ENCODE measurements at places on chromosomes 6 and 20.

- no peak for DNase-seq
These were observed 144.2 kb downstream of the EYA2 start for GRCh38 chr20:47038566-47039560.

- no peak for DNase-seq
These were observed 21.3 kb downstream of the STK35 start for GRCh38 chr20:2122936-2123335.

- no peak for DNase-seq
These were observed 109.5 kb upstream of the CD93 start for GRCh38 chr20:23195636-23196035.

DNA sequence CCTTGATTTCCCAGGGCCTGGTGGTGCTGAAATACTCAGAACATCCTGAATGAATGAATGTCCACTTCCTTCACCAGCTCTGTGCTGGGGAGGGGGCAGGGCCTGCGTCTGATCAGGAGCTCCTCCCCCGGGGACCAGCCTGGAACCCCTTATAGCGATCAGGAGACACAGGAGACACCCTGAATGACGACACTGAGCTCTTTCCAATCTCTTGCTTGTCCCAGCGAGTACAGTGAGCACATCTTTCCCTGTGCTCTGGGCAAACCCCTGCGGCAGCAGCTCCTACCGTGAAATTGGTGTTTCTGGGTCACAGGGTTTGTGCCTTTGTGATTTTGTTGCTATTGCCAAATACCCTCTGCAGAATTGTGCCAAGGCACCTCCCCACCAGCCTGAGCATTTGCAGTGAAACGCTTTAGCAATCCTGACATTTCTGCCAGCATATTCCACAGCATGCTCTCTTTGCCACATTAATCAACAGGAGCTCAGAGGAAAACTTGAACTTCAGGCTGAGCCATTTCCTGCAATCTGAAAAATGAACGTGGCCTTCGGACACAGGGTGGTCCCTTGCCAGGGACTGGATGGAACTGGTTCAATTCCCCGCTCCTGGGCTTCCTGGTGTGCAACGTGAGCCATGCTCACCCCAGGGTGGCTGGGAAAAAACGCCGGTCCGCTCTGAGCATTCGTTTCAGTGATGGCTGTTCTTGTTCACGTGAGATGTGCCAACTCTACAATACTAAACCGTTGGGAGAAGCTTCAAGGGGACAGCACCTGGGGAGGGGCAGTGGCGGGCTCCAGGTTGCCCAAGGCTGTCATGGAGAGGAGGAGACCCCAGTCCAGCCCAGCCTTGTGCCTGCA, 23.1 kb upstream of the MRGBP start:
- DNase-seq, result no peak

- DNase-seq, result peak; percentile 97
These were observed 289.4 kb upstream of the STXBP5 start for GRCh38 chr6:146914489-146915483.

DNA sequence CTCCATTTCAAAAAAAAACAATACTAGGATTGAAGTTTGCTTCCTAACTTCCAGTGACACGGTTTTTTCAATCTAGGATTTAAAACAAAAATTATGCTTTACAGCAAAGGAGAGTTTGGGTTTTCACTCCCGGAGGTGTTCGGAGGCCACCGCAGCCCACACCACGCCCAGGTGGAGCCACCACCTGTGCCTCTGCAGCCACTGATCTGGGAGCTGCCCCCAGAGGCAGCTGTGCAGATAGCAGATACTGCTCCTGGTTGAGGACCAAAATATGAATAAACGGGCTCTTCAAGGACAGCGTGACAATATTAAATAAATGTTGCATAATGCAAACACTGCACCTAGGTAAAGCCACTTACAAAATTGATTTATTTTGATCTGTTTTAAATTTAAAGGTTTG, 30.2 kb downstream of the DLL1 start:
- no peak for DNase-seq

GRCh38 chr20:40686893-40687292, 2.1 kb downstream of the MAFB start:
- no peak for DNase-seq

- DNase-seq, result no peak
These were observed 263.3 kb upstream of the QKI start for GRCh38 chr6:163151212-163151611.

DNA sequence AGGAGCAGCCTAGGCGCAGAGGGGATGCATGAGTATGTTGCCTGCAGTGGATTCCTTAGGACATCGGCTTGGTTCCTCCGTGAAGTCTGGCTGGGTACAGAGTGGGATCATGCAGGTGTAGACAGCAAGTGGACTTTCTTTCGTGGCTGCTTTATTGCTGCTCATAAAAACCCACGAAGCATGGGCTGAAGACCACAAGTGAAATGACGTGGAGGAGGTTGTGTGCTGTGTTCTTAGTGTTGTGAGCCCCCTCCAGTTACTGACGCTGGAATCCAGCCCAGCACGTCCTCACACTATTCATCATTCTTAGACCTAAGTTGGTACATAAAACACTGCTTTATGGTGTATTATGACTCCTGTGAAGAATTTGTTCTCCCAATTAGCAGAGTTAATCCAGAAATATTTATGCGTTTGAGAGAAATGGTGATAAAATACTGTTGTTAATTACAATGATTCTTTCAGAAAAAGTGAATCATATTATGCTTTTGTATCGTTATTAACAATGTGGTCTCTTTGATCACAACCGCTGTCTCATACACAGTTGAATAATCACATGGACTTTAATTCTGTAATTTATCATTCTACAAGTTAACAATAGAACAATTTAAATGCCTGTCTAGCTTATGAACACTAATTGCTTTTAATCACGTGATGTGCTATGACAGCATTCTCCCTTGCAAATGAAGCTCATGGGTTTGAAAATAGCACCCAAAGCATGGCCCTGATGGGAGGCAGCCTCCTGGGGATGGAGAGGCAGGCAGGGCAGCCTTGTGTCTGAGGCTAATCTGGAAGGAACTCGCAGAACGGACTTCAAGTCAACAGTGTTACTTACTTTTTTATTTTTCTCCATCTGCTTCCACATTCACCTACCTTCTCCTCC, 233.9 kb upstream of the SYNDIG1 start:
- DNase-seq, result no peak

DNA sequence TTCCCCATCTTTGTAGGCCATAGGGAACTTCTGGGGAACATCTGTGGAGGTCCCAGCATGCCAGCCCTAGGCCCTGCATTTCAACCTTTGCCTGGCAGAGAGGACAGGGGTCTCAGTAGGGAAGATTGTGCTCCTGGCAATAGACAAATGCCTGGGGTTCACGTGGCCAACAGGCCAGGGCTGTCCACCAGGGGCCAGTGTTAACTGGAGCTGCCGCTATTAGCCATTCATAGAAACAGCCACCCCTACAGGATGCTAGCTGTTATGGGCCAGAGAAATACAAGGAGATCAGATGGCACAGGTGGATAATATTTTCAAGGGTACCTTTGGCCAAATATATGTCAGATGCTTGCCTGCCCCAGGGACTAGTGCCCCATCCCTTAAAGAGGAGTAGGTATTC, 932.9 kb downstream of the QKI start:
- DNase-seq, result no peak

DNA sequence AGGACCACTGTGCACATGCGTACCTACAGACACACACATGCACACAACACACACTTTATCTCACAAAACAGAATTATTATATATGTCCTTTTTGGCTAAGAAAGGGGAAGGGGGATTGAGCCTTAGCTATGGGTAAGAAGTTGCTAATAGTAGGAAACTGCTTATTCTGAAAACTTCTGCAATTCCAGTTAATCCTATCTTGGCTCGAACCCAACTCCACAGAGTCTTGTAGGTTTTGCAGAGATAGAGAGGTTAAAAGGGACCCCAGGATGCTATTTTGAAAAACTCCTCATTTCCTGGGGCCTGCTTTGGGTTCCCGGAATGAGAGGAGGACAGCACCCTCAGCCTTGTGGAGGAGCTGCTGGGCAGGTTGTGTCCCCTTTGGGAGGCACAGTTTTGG, 233.8 kb downstream of the CLIC5 start:
- DNase-seq, result no peak

- DNase-seq, result no peak
These were observed 38.0 kb downstream of the GCLC start for GRCh38 chr6:53506872-53507271.

DNA sequence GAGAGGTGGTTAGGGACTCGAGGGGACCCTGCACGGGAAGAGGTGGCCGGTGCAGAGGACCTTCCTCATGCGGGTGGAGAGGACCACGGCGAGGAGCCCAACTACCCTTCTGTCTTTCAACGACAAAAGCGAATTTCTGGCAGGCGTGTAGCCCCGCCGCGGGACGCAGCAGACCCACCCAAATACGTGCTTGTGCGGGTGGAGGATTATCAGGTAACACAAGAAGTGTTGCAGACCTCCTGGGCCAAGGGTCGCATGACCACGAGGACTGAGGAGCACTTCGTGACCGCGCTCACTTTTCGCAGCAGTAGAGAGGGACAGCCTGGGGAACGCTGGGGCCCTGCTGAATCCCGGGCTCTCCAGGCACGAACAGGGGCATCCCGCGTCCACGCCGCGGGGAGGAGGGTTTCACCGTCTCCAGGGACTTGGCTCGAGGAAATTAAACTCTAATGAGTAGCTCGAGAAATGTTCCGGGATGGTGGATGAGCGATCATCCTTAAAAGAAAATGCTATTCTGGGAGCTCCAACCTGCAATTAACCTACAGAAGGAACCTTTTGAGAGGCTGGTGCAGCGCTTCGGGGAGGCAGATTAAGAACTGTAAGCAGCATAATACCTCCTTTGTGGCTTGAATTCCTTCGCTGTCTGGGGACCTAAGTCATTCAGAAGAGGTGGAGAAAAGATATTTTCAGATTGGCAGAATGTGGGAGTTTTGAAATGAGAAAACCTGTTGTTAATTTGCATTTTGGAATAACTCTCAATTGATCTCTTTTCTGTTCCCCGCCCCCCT, 804 bp downstream of the C6orf141 start:
- DNase-seq, result peak; percentile 42

DNA sequence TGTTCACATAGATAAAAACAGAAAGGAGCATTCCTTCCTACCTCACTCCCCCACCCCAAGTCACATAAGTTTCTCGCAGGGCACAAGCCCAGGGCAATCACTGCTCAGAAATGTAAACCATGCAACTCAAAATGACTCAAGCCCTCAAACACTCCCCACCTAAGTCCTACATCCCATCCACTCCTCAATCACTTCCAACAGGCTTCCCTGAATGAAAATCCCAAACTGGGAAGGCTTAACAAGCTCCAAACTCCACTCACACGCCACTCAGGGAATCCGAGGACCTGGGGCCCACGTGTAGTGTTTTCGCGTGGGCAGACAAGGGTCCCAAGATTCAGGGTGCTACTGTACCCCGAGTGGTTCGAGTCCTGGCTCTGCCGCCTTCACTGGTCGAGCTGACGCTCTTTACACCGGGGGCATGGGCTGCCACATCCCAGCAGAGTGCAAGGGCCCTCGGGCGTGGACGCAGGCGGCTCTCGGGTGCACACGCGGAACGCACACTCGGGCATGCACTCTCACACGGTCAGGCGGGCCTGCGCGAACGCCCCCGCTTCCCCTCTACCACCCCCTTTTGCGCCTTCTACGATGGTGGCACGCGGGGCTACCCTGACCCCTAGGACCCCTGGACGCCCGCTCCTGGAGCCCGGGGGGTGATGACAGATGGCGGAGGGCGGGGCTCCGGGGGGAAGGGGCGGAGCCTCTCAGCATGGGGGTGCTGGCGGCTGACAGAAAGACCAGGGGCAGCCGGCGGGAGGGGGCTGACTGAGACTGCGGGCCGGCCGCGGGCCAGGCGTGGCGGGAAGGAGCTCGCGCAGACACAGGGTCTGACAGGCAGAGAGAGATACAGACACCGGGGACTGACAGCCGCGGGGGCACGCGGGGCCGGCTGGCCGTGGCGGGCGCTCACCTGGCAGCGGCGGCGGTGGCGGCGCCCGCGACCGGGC, 657 bp downstream of the ZHX3 start:
- peak; percentile 97 for DNase-seq

- DNase-seq, result no peak
These were observed 43.8 kb downstream of the ARFGEF2 start for GRCh38 chr20:48965189-48965910.

GRCh38 chr20:49349694-49350252, 71.9 kb upstream of the ZNFX1 start:
- DNase-seq, result no peak

- DNase-seq, result no peak
These were observed 8.8 kb downstream of the RPS6KA2 start for GRCh38 chr6:166618251-166618650.

- no peak for DNase-seq
These were observed 81.6 kb downstream of the PXDC1 start for GRCh38 chr6:3669916-3670315.

DNA sequence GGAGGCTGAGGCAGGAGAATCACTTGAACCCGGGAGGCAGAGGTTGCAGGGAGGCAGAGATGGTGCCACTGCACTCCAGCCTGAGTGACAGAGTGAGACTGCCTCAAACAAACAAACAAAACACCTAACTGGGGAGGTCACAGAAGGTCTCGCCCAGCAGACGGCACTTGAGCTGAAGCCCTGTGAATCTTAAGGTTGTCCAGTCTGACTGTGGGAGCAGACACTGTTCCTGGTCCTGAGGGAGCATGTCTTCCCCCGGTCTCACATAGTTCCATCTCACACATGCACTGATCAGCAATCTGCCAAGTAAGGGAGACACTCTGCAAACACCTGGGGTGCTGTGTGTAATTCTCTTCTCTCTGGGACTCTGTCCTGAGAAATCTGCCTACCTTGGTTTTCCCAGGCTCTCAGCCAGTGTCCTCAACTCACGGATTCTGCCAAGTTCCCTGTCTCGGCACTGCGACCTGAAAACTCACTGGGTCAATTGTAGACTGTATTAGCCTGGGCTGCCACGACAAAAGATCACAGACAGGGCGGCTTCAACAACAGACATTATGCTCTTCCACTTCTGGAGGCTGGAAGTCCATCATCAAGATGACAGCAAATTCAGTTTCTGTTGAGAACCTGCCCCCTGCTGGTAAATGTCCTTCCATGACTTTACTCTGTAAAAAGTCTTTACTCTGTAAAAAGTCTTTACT, 94.3 kb downstream of the JPH2 start:
- peak; percentile 76 for DNase-seq

DNA sequence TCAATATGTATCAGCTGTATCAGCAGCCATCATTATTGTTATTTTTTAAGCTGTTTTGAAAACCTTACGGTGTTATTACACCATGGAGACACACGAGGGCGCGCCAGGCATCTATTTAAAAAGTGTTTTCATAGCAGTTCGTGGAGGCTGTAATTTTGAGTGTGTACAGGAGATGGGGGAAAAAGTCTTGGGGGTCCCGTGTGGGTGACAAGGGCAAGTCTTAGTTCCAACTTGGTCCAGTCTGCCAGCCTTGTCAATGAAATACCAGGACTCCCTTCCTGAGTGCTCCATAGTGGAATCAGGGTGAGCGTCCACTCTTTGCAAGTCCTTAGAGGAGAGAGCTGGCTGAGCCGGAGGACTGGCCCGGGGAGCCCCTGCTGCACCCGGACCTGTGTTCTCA, 43.3 kb downstream of the SLC2A10 start:
- DNase-seq, result peak; percentile 78

- DNase-seq, result peak; percentile 99
These were observed 592 bp downstream of the CUTA start for GRCh38 chr6:33417128-33417902.
